CD4-positive, alpha-beta memory T cell (primary cell): ENCODE measurements at places on chromosomes 4 and X. TPM values are rescaled to one million over a fixed set of nuclear protein-coding genes. Genes with fewer than 3 reads are reported as not detected.

The USP9X gene
- total RNA-seq: 76.1 TPM

The MAGEE1 gene
- total RNA-seq: 10.5 TPM

The PDE6B gene
- 17.6 TPM for total RNA-seq

The CLIC2 gene
- 0.81 TPM for total RNA-seq

The AMOT gene
- total RNA-seq: 4.3 TPM

The HS6ST2 gene
- total RNA-seq: not detected

The ANKRD17 gene
- 58.7 TPM for total RNA-seq

The STEEP1 gene
- total RNA-seq: 22.9 TPM

The RASL11B gene
- total RNA-seq: not detected

The GAGE2A gene
- not detected for total RNA-seq

The SSX2 gene
- not detected for total RNA-seq

The NOX1 gene
- total RNA-seq: not detected

The SPANXN4 gene
- not detected for total RNA-seq

The NLRP2B gene
- not detected for total RNA-seq

The TLR3 gene
- 2.1 TPM for total RNA-seq

The CACNA1F gene
- total RNA-seq: 1.2 TPM

The IL9R gene
- total RNA-seq: 22.9 TPM

The TMEM255A gene
- 1.1 TPM for total RNA-seq

The IBSP gene
- total RNA-seq: not detected

The ADRA2C gene
- not detected for total RNA-seq

The GRIA3 gene
- total RNA-seq: not detected

The MAGEA4 gene
- not detected for total RNA-seq

The SULT1B1 gene
- 5.7 TPM for total RNA-seq

The FRG2 gene
- not detected for total RNA-seq

The SPRY1 gene
- 4.4 TPM for total RNA-seq

The PF4V1 gene
- not detected for total RNA-seq

The PGAM4 gene
- not detected for total RNA-seq

The SMARCA1 gene
- 0.26 TPM for total RNA-seq

The ANXA3 gene
- not detected for total RNA-seq

The TMPRSS11B gene
- not detected for total RNA-seq

The GPM6B gene
- total RNA-seq: not detected

The RHOXF2B gene
- total RNA-seq: not detected

The LRCH2 gene
- total RNA-seq: not detected

The PIGA gene
- 32.3 TPM for total RNA-seq

The COMMD8 gene
- total RNA-seq: 14.6 TPM

The STOX2 gene
- not detected for total RNA-seq

The TMEM185A gene
- total RNA-seq: 27.6 TPM
